ENCODE measurements at places on chromosomes 11 and 22.

- no peak for DNase-seq
These were observed 65.1 kb downstream of the PRMT3 start for GRCh38 chr11:20452585-20452984.

DNA sequence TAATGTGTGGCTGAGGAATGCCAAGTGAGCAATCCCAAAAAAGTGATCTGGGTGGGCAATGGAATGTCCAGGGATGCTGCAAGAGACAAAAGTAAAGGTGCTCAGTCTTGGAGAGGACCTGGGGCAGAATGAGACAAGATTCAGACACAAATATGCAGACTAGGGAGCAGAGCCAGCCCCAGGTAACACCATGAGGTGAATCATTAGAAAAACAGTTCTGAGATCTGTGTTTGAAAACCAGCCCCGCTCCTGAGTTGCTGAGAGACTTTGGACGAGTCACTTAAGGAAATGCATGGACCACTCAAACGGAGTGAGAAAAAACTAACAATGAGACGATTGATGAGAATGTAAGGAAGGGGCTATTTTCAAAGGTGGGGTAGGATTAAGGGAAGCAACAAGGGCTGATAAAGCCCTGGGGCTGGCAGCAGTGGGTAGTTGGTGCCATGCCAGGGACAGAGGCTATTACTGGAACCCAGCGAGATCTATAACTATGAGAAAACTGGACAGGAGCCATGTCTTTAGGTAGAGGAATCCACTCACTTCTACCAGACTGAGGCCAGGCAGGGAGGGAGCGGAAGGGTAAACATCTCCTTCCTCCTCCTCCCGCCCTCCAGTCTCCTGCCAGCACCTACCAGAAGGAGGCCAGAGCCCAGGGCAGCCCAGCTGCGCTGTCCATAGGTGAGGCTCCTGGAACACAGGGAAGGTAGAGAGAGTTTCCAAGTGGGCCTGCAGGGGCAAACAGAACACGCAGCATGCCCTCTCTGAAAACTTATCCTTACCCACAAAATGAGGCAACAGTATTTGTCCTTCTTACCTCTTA lies 130.4 kb upstream of the TEAD1 start:
- DNase-seq: no peak

GRCh38 chr11:59573216-59573615 lies 42.4 kb downstream of the OSBP start:
- DNase-seq: no peak

GRCh38 chr11:32891657-32892354 lies 805 bp upstream of the QSER1 start:
- no peak for DNase-seq

GRCh38 chr11:119874660-119875238 lies 145.7 kb upstream of the NECTIN1 start:
- no peak for DNase-seq

DNA sequence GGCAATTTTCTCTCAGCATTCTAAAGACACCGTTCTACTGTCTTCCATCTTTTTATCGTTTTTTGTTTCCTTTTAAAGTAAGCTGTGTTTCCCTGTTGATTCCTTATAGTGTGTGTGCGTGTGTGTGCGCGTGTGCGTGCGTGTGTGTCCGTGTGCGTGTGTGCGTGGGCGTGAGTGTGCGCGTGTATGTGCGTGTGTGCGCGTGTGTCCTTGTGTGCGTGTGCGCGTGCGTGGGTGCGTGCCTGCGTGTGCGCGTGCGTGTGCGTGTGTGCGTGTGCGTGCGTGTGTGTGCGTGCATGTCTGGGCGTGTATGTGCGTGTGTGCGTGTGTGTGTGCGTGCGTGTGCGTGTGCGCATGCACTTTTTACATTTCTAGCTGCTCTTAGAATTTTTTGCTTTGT lies 1033.7 kb downstream of the BRD1 start:
- no peak for DNase-seq
